ENCODE measurements at places on chromosomes 6 and 20. TPM values are rescaled to one million over a fixed set of nuclear protein-coding genes. Genes with fewer than 3 reads are reported as not detected.

GRCh38 chr6:132530293-132530974, 7.6 kb upstream of the TAAR9 start:
- DNase-seq: no peak

Gene FOXC1
- total RNA-seq: 7.1 TPM

DNA sequence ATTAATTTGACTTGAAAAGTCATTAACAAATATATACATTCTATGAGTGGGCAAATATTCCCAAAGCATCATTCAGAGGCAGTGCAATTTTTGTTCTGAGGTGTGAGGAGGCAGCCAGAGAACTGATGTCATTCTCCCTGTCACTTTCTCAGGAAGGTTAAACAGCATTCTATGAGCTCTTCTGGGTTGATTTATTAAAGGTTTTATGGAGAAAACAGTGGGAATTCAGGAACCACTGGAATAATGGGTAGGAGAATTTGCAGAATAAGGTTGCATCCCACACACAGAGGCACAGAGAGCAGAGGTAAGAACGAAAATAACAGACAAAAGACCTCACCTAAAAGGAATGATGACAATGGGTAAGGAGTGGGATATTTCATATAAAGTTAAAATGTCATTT, 860.6 kb downstream of the TFAP2A start:
- no peak for DNase-seq

GRCh38 chr6:90106449-90106848, 190.2 kb downstream of the BACH2 start:
- no peak for DNase-seq

DNA sequence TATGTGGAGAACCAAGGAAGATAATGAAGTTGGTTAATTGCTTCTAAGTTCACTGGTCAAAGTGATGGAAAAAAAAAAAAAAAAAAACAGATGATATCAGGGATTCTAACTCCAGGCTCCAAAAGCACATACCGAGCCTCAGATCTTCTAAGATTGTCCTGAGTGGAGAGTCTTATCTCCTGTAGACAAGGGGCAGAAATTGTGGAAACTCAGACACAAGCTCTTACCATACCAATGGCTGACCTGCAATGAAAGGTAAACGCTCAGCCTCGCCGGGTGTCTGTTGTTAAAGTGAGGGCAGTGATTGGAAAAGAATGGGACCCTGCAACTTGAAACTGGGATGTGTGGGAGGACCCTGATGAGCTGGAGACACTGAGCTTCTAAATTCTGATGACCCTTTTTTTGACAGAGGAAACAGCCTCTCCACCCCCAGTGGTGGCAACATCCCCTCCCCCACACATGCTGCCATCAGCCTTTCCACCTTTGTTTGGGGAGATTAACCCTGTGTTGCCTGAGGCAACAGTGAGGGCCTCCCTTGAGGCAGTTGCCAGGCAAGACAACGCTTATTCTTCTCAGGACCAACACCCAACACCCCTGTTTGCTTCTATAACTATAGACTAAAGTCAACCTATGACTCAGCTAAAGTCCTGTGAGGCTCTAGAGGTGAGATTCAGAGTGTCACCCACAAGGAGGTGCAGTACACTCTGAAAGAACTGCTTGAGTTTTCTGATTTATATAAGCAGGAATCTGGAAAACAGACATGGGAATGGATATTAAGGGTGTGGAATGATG, 154.0 kb downstream of the THBS2 start:
- no peak for DNase-seq

Gene TRIM15
- total RNA-seq: not detected

GRCh38 chr6:22295145-22295544, 1.7 kb downstream of the PRL start:
- no peak for DNase-seq

GRCh38 chr6:125154761-125155135, 1.2 kb downstream of the TPD52L1 start:
- no peak for DNase-seq

Gene BHLHE23
- total RNA-seq: not detected

DNA sequence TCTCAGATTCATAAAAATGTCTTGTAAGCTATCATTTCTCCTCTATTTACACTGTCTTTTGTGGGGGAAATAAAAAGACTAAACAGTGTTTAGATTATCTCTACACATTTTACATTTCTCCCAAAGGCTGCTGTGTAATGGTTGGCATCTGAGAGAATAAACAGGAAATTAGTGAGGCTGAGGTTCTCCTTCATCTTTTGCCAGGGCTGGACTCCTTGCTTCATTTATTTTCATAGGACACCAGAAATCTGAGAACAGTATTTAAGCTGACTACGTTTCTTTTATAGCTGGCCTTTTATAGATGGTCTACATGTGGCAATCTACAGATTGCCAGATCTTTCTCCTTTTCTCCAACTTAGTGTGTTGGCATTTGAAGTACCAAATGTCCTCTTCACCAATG, 41.5 kb downstream of the PLCB4 start:
- no peak for DNase-seq

- DNase-seq: no peak
Measured at GRCh38 chr20:41643504-41643938, 25.3 kb upstream of the CHD6 start.

DNA sequence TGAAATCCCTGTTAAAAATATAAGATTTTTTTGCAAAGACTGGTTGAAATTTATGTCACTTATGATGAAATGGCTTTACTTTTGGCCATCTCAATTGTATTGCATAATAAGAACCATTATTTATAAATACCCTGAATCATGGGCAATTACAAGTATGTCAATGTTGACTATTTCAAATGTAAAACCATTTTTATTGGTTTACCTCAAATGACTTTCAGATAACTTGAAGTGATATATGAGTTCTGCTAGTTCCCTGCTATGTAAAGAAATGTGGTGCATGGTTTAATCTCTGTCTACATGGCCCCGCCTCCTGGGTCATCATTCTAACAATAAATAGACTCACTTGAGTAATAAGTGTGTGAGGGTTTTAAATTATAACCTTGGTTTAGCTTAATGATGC, 275.6 kb upstream of the PREP start:
- DNase-seq: no peak

Gene CSTF1
- total RNA-seq: 16.9 TPM

Gene PHACTR3
- 4.3 TPM for total RNA-seq

DNA sequence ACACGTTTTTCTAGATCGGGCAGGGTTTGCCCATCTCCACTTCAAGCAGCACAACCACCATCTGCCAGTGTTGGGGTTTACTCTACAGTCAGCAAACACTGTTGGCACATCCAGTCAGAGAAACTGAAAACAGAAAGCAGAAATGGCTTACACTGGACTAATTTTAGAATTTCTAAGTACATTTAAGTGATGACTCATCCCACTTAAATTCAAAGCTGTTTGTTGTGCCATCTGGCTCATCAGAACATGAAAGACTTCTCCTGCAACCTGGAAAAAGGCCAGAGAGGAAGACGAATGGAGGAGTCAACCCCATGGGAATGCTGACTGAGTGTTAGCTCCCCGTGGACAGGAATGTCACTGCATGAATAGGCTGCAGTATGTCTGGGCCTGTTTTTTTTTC, 21.8 kb downstream of the FAM209B start:
- no peak for DNase-seq

Gene ADGRF5
- 42.1 TPM for total RNA-seq

Gene AVP
- total RNA-seq: 0.38 TPM

Gene OR2B6
- not detected for total RNA-seq

GRCh38 chr6:56101141-56101553, 146.2 kb downstream of the COL21A1 start:
- no peak for DNase-seq

DNA sequence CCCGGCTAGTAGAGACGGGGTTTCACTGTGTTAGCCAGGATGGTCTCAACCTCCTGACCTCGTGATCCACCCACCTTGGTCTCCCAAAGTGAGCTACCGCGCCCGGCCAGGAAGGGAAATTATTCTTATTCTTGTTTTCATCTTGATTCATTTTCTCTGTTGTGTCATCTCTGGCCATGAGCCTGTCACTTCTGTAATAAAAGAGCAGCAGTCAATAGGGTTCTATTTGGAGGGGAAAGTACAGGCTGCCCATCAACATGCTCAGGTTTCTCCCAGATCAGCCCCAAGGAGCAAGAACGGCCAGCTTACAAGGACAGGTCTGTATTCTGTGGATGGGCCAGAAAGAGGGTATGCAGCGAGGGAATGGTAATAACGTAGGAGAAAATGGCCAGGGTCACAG, 345.0 kb downstream of the PREX1 start:
- DNase-seq: no peak

DNA sequence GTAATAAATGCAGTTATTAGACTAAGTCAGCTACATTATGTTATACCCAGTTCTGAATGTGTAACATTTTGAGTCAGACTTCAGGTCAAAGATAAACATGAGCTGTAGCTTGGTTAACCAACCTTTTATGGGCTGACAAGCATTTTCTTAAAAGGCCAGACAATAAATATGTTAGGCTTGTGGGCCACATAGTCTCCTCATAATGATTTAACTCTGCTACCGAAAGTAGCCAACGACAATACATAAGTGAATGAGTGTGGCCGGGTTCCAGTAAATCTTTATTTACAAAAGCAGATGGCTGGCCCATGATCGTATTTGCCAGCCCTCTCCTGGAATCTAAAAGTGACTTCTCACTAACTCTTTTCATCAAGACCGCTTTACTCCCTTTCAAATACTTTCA, 49.9 kb downstream of the ATG5 start:
- no peak for DNase-seq

Gene MMUT
- 38.3 TPM for total RNA-seq

DNA sequence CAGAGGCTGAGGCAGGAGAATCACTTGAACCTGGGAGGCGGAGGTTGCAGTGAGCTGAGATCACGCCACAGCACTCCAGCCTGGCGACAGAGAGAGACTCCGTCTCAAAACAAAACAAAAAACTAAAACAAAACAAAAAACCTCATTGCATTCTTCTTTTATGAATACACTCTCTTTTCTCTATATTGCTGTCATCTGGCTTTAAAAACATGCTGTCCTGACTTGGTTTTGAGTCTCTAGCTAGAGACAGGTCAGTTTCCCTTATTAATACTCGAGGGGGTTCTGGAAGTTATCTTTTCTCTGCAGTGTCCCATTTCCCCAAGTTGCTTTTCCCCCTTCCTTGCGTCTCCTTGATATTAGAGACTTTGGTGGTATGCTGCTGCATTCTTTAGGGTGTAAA, 50.9 kb downstream of the RIOK1 start:
- DNase-seq: no peak

DNA sequence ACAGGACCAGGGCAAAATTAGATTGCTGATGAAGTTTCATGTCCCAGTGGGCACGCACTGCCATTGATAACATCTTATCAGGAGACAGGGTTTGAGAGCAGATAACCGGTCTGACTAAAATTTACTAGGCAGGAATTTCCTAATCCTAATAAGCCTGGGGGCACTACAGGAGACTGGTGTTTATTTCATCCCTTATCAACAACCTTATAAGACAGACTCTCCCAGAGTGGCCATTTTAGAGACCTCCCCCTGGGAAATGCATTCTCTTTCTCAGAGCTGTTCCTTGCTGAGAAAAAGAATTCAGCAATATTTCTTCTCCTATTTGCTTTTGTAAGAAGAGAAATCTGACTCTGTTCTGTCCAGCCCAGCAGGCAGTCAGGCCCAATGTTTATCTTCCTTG, 423.4 kb upstream of the IMPG1 start:
- DNase-seq: no peak

Gene AGER
- 1.8 TPM for total RNA-seq

Gene PRND
- not detected for total RNA-seq

DNA sequence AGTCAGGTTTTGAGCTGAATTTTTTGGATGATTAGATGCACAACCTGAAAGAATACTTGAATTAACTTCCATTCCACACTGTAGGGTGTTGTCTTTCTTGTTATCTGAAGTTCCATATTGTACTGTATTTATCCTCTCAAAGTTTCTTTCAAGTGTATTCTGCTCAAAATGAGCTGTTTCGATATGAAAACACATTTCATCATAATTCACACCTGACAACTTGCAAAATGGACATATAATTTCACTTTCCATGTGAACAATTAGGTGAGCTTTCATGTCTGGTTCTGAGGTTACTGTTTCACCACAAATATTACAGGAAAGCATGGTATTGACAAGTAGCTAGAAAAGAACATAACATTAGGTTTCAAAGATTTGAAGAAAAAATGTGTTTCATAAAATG, 1.7 kb downstream of the ZUP1 start:
- DNase-seq: no peak

DNA sequence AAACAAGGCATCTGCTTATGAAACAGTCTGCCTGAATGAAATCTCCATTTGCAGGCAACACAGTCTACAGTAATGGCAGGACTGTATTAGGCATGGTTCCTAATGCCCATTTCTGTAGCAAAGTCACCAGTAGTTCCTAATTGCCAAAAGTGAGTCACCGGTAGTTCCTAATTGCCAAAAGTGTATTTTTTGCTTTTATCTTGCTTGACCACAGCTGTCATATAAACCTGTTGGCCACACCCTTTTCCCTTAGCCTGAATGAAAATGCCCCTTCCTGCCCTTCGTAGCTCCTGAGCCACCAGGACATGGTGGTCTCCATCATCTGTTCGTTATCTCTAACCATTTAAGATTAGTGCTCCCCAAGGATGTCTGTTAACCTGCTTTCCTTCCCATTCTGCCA, 34.5 kb downstream of the MTHFD1L start:
- no peak for DNase-seq

GRCh38 chr20:9440892-9441291, 73.5 kb upstream of the LAMP5 start:
- DNase-seq: no peak

- no peak for DNase-seq
Measured at GRCh38 chr6:67287566-67287965, 1347.5 kb upstream of the ADGRB3 start.

Gene GNL1
- 18.3 TPM for total RNA-seq

Gene HLA-DRA
- total RNA-seq: 87.3 TPM

Gene GLO1
- total RNA-seq: 84.6 TPM

- DNase-seq: no peak
Measured at GRCh38 chr6:158259136-158259535, 53.1 kb upstream of the TULP4 start.

DNA sequence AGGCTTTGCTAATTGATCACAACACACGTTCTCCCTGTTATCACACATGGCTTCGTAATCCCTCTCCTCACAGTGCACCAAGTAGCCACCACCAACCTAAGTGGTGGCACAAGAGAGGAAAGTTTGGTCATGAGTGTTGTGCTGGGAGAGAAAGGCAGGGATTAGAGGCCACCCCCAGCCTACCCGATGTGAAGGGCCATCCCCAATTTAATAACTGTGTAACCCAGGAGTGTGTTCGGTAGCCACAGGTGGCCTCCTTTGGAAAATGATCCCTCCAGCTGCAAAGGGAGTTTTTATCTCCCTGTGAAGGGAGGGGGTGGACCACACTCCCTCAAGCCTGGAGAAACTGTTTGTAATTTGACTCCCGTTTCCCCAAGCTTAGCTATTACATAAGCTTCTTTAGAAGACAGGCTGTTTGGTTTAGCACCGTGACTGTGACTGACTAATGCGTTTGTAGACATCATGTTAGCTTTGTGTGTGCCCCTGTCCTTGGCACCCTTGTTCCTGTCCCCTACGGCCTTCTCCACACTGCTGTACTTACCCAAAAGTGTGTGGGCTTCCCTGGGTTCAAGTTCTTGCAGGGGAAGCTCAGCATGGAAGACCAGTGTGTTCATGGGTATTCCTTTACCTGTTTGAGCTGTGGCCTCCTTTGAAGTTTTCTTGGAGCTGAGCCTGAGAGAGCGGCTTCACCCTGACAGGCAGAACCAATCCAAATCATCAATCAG, 20.6 kb downstream of the PPP1R16B start:
- no peak for DNase-seq

Data from left ventricle myocardium inferior (tissue), 1 donor.